ENCODE measurements at places on chromosomes 12 and 14.

DNA sequence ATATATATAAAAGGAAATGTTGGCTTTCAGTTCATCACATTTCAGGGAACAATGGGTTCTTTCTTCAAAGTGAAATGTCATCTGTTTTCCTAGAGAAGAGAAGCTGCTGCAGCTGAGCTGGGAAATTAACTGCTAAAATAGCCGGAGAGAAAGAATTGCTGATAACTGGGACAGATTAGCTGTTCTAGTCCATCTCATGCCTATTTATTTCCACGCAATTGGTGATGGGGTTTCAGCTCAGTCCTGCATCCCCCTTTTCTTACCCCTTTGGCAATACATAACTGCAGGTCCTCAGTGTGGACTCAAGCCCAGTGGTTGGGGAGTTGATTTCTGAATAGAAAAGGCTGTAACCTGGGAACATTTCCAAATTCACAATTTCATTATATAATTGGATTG is 436.9 kb upstream of the TMEM132C start:
- DNase-seq: no peak

DNA sequence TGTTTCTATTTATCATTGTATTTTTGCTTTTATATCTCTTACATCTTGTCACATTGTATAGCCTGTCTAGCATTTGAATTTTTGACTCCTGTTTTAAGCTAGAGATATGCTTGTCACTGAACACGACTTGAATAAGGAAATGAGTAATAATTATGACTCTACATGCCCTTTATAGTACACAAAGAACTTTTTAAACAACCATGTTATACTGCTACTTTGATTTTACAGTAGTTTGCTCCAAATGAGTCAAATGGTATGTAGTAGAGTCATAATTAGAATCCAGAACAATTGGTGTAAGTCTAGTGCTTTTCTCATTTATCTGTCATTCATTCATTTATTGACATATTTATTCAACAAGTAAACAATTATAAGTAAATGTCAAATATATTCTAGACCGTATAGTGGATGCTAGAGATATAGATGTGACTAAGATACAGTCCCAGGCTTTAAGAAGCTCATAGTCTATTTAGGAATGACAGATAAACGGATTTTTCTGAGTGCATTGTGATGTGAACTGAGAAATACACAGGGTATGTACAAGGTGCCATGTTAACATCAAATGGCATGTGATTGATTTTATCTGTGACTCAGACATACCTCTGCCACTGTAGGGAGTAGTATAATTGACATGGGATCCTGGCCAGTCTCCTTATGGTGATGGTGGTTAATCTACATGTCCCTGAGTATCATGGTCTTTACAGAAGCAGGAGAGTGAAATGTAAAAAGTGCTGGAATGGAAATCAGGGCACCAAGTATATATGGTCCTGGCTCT is 799.7 kb downstream of the DIO2 start:
- no peak for DNase-seq

GRCh38 chr12:64877363-64878004 is 53.0 kb downstream of the TBC1D30 start:
- DNase-seq: no peak

DNA sequence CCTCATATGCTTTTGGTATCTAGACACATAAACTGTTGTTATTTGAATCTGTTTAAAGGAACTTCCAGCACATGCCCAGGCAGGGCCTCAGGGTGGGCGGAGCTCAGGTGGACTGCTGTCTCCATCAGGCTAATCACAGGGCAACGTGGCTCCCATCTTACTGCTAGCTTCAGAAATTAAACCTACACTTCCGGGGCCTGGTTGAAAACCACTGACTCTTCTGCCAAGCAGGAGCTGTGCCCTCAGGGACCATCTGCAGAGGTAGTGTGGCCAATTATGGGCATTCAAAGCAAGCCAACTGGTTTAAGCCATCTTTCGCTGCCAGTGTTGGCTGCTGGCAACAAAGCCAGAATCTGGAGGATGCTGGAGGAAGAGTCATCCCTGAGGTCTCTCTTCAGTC is 97.5 kb downstream of the TMX1 start:
- DNase-seq: no peak

DNA sequence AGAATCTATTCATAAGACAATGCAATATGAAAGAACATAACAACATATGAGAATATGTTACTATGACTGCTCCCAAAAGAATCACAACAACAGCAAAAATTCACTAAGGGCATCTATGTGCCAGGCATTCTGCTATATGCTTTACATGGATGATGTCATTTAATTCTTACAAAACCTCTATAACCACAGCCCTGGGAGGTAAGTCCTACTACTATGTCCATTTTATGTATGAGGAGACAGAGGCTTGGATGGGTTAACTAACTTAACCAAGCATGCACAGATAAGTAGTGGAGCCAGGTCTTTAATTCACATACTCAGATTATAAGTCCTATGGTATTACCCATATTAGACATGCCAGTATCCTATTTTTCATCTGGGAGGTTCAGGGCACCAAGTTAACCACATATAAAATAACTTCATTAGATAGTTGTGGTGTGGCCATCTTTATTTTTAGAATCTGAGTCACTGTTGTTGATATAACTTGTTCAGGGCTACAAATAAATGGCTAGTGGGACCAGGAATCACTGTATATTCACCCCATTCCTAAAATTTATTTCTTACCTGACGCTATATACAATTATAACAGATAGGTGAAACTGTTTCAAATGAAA is 33.2 kb upstream of the RAD51AP1 start:
- no peak for DNase-seq

- no peak for DNase-seq
Observed at GRCh38 chr12:131934535-131934934, 5.5 kb downstream of the PUS1 start.

DNA sequence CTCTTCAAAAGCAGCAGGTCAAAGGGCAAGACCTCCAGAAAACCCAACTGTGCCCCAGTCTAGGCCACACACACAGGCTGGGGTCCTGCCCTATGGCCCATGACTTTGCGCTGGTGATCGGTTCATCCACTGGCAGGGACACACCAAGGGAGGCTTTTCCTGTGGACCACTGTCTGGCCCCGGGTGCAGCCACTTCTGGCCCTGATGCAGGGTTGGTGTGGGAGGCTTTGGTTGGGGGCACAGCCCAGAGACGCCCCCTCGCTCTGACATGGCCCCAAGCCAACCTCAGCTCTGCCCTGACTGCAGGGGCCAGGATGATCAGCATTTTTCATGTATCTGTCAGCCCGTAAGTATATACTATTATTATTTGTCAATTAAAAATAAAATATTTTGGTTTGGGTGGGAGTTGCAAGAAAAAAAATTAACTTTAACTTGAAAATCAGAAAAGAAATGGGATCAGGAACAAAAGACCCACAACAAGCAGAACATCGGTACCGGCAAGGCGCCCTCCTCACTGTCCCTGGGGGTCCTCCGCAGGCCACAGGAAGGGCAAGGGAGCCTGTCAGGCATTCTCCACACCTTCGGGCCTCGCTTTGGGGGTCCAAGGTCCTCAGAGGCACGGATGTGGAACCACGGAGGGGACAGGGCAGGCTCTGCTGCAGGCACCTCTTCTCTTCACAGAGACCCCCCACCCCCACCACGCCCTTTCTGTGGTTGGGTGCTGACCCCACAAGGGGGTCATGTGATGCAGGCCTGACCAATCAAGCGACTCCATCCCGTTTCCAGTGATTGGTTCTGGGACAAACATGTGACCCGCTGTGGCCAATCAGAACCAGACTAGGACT is 181.5 kb upstream of the SFSWAP start:
- no peak for DNase-seq

DNA sequence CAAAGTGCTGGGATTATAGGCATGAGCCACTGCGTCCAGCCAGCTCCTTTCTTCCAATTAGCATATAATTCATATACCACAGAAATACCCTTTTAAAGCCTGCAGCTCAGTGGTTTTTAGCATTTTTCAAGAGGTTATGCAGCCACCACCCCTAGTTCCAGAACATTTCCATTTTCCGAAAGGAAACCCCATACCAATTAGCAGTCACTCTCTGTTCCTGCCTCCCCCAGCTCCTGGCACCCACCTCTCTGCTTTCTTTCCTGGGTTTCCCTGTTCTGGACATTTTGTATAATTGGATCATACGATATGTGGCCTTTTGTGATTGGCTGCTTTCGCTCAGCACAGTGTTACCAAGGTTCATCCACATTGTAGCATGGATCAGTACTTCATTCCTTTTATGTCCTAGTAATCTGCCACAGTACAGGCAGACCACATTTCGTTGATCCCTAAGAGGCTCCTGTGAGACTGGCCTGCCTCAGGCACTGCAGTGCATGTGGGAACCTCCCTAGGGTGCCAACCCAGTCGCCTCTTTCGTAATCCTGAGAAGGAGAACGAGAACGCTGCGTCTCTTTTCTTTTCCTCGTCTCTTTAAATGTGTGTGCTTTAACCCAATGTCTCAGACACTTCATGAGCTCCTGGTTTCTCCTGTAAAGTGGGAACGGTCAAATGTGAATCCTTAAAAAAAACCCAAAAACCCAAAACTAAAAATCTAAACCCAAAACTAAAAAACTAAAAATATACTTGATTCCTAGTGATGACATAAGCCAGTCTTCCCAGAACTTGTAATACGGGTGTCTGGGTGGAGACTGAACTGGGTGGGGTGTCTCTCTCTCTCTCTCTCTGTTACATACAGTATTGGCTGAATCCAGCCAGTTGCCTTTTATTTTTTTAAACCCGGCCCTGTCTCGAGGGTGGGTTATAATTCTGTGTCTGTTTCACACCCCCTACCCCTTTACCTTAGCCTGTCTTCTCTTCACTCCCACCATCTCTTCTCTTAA is 14.7 kb downstream of the AACS start:
- no peak for DNase-seq

- no peak for DNase-seq
Observed at GRCh38 chr14:91257328-91258010, 13.0 kb upstream of the GPR68 start.

DNA sequence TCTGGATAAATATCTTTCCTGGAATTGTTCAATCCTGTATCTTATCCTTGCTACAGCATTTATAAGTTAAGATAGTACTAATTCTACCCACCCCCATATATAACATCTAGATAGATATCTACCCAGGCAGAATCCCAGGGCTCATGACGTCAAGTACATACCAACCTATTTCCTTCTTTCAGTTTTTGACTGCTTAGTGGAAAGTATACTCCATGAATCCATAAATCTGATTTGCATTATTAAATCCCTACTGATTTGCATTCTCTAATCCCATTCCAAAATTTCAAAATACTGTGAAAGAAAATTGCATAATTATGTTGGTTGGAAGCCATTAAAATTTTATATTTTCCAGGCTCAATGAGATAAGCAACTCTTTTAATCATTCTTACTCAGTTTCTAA is 111.7 kb downstream of the KITLG start:
- DNase-seq: no peak

DNA sequence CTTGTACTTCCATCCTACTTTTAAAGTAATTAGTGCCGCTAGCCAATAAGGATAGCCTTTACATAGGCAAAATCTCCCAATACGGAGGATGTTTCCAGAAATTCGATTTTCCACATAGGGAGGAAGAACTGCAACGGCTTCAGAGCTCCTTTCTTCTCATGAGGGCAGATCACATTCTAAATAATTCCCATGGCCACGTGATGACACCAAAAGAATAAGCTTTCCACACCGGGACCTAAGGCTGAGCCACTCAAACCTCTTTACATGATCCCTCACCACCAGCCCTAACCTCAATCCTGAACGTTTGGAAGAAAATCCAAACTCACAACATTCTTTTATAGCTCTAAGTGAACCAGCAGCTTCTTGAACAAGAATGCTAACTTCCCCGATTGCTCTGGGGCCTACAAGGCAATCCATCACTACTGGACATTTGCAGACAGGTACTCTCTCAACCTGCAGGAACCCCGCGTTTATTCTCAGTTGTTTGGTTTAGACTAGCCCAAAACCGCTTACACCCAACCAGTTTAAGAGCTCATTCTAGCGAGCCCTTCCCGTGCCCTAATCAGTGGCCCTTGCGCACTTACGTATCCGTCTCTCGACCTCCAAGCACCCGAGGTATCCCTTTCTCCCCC is 884 bp downstream of the CAPRIN2 start:
- DNase-seq: no peak

DNA sequence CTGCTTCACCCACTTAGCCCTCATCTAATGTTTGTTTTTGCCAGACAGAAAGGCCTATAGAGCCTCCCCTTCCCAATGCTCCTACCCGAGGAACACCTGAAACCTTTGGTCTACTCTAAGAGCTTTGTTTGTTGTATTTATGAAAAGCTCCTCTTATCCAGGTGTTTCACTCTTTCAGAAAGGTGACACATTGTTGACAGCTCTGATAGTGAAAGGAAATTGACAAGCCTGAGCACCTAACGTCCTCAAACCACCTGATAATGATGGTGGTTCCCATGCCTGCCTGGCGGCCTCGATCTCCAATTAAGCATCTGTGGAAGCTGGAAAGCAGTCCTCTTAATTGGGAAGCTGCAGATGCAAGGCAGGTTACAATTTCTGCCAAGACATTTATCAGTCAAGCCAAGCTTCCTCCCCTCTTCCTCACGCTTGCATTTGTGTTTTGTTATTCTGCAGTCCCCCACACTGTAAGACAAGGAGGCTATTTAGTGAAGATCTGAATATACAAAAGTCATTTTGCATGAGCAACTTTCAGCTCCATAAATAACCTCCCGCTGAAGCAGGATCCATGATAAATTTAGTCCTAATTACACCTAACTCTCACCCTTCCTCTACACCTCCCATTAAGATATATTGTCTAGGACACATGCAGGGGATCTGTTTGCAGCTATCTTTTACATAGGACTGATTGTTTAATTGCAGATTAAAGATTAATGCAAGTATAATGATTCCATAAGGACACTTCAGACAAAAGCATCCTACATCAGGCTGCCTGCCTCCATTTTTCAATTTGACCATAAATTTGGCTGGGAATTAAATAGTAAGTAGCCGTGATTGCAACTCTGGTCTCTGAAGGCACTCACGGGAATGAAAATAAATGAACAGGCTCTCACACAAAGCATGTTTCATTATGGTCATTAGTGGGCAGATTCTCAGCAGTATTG is 288.6 kb downstream of the PDZRN4 start:
- DNase-seq: no peak

DNA sequence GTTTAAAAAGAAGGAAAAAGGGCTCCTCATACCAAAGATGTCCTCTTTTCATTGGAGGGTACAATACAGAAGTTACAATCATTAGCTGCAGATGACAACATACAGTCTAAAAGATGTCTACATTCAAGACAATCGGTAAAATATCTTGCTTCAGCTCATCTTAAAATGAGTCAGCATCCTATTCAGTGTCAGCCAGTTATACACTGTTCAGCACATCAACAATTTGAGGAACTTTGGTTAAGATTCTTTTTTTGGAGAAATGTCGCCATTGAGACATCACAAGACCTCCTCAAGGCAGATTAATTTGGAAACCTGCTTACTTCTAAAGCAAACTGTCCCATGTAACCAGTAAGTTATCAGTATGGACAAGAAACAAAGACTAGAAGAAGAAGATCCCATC is 100.7 kb upstream of the SLC38A4 start:
- no peak for DNase-seq

GRCh38 chr12:132379996-132380395 is 50.6 kb upstream of the GALNT9 start:
- DNase-seq: no peak

DNA sequence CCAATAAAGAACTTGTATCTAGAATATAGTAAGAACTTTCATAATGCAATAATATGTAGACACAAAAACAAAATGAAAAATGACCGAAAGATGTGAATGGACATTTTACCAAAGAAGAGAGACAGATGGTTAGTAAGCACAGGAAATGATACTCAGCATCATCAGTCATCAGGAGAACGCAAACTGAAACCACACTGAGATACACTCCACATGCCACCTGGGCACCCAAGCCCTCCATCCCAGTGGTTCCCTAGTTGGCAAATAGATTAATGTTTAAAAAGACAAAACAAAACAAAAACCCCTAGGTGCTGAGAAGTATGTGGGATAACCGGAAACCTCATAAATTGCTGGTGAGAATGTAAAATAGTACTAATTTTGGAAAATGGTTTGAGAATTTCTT is 26.8 kb upstream of the VPS33A start:
- no peak for DNase-seq
